ENCODE measurements at places on chromosomes 12 and 14.

DNA sequence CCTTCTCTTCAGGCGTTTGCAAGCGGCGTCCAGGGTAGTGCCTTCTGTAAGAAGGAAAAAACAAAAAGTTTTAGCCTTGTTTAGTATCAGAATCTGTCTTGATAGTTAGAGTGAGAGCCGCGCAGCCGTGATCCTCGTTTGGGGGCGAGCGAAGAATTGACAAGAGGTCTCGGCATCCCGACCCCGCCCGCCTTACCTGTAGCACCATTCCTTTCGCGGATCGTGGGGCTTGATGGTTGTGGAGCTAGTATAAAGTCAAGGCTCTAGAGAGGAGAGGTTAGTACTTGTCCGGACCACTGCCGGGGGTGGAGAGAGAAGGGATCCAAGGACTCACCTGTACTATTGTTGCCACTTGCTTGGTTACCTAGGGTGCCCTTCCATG lies 494 bp downstream of the TMTC3 start:
- peak; percentile 41 for DNase-seq

- no peak for DNase-seq
Observed at GRCh38 chr14:75393794-75394193, 34.0 kb upstream of the JDP2 start.

DNA sequence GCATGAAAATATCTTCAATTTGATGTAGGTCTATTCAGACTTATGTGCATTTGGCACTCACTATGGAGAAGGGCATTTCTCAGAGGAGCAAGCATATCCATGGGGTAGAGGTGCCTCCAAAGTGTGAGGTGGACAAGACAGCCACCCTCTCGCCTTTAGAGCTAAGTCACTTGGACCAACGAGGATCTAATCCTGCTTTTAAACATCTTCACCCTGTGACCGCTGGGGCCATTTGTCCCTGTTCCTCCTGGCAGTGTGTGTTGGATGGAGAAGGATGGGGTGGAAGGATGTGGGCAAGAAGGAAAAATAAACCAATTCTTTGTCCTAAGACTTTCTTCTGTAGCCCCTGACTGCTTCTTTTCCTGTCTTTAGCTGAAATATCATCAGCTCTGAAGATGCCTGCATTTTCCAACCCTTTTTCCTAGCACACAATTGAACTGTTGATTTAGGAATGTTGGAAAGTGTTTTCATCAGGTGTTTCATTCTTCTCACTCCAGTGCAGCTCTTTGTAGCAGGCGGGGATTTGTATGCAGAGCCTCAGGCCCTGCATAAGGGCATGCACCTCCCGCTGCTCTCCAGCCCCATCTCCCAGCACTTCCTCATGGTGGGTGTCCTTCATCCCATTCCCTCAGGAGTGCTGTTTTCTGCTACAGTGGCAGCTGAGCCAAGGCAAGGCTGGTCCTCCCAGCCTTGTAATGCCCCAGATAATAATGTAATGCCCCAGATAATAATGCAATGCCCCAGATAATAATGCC lies 5.3 kb downstream of the FGF6 start:
- no peak for DNase-seq

DNA sequence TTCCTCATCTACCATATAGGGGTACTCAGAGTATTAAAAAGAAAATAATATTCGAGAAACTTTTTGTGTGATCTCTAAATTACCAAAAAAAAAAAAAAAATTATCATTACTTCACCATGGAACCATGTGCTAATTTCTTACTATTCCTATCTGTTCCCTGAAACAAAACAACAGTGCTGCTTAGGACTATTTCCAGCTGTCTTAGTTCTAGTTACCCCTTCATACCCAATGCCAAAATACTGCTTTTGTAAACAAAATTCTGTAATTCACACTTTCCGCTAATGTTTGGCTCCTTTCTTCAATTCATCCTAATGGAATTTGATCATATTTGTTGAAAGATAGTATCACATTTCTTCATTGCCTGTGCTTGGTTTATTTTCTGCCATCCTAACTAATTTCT lies 470.2 kb downstream of the BTG1 start:
- no peak for DNase-seq

- no peak for DNase-seq
Observed at GRCh38 chr14:61444215-61444768, 122.9 kb downstream of the PRKCH start.

GRCh38 chr12:64160021-64160710 lies 61.9 kb downstream of the KICS2 start:
- DNase-seq: no peak

GRCh38 chr12:22683131-22683530 lies 58.2 kb downstream of the ETNK1 start:
- DNase-seq: no peak
